Stimulated activated CD4-positive, alpha-beta T cell treated with anti-CD3 and anti-CD28 coated beads, Interleukin-12 subunit alpha, Interleukin-12 subunit beta, amount 100 ng/mL, for 48 hours (primary cell): ENCODE measurements at places on chromosomes 2 and 18.

GRCh38 chr2:23012499-23012898 lies 372.5 kb upstream of the KLHL29 start:
- DNase-seq: no peak

DNA sequence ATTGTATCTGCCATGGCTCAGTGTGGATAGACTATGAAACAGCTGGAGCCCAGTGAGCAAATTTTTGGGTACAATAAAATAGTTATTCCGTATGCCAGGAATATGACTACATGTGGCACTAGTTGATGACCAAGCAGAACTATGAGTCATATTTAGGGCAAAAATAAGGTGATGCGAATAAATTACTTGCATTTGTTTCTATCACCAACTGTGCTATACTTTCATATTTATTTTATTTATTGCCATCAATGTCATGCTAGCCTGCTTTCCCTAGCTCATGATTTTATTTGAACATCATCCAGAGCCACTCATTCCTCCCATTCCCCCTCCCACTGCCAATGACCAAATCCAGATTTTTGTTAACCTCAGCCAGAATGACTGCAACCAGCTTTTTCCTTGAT lies 13.3 kb upstream of the FAP start:
- no peak for DNase-seq

DNA sequence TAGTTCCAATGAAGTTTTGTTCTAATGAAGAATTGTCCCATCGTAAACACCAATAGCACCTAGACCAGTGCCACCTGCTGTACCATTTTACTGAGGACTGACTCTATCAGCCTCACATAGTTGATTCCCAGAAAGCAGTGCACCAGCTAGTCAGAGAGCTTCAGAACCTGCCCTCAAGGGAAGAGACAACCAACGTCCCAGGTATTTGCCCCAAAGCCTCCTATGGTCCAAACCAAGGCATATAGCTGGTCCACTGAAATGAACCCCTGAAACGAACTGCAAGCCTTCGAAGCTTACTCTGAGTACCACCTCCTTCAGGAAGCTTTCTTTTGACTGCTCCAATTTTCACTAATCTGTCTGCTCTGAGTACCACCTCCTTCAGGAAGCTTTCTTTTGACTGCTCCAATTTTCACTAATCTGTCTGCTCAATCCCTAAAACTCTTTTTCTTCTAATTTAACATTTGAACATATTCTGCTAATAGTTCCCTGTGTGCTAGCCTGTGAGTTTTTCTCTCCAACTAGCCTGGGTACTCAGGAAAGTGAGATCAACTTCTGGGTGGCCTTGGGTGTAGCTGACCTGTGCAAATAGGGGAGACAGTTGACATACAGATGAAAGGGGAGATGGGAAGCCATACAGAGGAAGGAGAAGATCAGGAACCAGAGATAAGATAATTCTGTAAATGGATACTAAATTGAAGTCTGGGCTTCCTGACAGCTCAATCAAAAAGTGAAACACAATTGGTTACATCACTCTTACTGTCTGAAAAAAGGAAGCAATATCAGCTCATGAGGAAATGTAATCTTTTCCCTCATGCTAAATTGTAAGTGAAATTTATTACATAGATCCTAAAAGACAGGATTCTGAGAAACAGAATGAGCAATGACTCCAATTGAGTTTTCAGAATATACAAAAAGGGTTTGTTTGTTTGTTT lies 33.5 kb upstream of the EML4 start:
- no peak for DNase-seq

GRCh38 chr2:224769489-224769888 lies 53.3 kb upstream of the CCDC195 start:
- DNase-seq: no peak

- DNase-seq: no peak
Observed at GRCh38 chr2:109341355-109342255, 212.6 kb downstream of the SH3RF3 start.

DNA sequence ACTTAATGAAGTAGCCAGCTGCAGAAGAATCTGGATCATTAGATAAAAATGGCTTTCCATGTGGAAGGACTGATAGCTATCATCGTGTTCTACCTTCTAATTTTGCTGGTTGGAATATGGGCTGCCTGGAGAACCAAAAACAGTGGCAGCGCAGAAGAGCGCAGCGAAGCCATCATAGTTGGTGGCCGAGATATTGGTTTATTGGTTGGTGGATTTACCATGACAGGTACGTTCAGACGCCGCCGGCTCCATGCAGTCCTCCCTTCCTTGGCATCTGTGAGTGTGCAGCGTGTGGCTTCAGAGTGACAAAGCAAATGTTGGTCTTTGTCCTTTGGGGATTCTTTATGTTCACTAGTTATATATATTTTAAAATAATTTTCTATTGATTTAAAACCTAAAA lies 1.8 kb downstream of the SLC5A7 start:
- no peak for DNase-seq

- DNase-seq: no peak
Observed at GRCh38 chr2:96913117-96913397, 43.2 kb upstream of the SEMA4C start.

DNA sequence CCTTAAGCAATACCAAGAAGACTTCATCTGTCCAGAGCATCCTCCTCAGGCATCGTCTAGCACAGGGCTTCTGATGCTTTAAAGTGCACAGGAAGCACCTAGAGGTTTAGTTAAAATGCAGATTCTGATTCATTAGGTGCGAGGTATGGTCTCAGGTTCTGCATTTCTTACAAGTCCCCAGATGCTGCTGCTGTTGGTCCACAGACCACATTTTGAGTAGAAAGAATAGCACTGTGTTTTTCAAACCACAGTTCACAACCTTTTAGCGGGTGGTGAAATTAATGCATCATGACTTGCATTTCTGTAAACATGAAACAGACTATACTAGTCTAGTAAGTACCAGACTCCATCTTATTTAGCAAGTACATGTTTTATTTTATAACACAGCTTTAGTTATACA lies 134.6 kb downstream of the TMEFF2 start:
- DNase-seq: no peak

- no peak for DNase-seq
Observed at GRCh38 chr2:146119586-146119985, 1599.7 kb upstream of the ZEB2 start.

GRCh38 chr2:178865146-178865936 lies 58.1 kb upstream of the TTN start:
- DNase-seq: no peak

DNA sequence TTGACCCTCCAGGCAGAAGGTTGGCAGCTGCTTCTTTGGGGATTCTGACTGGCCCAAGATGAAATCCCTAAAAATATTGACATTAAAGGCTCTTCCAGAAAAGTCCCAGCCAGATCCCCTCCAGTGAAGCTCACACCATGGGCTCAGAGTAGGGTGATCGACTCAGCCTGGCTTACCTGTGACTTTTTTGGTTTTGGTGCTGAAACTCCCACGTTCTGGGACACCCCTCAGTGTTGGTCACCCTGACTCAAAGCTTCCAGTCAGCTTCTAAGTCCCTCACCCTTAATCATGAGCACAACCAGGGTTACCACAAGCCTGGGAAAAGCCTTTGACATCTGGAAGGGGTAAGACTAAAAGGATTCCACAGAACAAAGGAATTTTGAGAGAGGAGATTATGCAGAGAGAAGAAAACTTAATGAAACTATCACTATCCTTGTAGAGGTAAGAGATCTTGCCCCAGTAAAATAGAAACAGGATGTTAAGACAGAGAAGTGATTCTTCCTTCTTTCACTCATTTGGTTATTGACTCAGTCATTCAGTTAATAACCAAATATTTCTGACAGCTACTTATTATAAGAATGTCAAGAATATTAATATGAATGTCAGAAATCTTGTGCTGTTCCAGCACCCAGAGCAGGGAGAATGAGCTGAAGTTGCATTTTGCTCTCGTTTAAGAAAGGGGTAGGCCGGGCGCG lies 66.8 kb upstream of the SEC11C start:
- DNase-seq: no peak

DNA sequence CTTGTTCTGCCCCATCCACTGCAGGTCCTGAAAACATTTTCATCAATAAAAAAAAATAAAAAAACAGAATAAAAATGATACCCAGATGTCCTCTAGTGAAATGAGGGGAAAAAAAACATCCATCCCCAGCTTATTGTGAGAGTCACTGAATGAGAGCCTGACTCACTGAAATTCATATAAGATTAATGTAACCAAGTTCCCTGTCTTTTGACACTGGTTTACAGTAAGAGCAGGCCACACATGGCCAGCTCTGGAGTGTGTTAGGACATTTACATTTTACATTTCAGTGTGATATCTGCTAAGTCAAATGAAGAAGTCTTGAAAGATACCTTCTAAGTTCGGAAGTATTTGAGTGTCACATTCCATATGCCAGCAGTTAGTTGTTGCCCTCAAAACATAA lies 21.1 kb upstream of the IL18R1 start:
- DNase-seq: no peak

GRCh38 chr2:3959372-3959771 lies 256.0 kb downstream of the DCDC2C start:
- no peak for DNase-seq

DNA sequence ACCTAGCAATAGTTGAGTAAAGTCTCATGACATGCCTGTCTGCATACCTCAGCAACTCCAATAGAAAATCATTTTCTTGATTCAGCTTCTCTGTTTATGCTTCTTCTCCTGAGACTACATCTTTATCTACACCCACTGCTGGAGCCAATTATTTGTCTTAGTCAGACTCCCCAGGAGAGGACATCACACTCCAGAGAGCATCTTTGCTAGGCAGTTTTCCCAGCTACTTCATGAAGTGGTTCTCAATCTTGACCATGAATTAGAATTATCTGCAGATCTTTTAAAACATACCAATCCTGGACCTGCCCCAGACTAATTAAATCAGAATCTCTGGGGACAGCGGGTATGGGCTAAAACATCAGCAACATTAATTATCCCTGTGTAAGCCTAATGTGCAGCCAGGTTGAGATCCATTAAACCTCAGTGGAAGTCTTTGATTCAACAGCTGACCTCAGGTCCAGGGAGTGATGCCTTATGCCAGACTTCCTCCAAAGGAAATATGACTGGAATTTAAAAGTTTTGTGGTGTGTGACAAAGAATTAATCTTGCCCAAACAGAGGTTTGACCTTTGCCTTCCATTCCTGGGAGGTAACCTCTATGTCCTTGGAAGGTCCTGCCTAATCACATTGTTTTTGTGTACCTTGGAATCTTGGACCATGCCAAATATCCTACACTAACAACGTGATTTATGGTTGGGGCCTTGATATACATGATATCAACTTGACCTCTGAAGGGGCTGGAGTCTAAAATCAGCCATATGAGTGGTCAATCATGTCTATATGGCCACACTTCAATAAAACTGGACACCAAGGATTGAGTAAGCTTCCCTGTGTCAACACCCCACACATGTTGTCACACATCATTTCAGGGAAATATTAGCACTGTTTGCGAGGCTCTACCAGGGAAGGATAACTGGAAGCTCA lies 99.3 kb upstream of the DNAJC10 start:
- no peak for DNase-seq

DNA sequence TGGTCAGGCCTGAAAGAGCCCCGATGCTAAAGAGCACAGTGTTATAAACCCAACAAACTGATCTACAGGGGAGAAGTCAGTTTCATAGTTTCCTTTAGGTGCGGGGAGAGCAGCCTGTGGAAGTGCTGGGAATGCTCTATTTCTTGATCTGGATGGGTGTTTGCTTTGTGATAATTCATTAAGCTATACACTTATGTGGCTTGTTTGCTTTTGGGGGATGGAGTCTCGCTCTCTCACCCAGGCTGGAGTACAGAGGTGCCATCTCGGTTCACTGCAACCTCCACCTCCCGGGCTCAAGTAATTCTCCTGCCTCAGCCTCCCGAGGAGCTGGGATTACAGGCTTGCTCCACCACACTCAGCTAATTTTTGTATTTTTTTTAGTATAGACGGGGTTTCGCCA lies 30.1 kb upstream of the CEP68 start:
- DNase-seq: no peak

DNA sequence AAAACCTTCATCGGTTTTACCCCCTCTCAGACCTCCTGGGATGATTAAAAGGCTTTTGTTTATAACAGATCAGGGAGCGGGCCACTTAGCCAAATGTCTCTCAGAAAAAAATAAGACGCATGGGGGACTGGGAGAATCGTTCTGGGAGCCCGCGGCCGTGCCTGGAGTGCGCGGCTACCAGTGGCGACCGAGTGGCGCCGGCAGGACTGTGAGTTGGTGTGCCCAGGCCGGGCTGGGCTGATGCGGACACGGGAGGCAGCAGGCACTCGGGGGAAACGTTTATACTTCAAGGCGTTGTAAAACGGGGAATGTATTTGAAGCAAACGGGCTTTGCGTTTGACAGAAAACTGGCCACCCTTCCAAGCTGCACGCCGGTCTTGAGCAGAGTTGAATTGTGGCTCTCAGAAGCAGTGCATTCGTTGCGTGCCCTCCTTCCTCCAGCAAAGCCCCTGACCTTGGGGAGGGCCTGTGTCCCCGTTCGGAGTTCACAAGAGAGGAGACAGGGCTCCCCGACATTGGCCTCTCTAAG lies 4.7 kb upstream of the HOXD10 start:
- no peak for DNase-seq

- no peak for DNase-seq
Observed at GRCh38 chr2:50263728-50264127, 768.2 kb downstream of the NRXN1 start.

GRCh38 chr2:207039225-207039624 lies 99.9 kb downstream of the CPO start:
- no peak for DNase-seq

- DNase-seq: no peak
Observed at GRCh38 chr2:240350696-240351087, 84.8 kb upstream of the GPC1 start.

DNA sequence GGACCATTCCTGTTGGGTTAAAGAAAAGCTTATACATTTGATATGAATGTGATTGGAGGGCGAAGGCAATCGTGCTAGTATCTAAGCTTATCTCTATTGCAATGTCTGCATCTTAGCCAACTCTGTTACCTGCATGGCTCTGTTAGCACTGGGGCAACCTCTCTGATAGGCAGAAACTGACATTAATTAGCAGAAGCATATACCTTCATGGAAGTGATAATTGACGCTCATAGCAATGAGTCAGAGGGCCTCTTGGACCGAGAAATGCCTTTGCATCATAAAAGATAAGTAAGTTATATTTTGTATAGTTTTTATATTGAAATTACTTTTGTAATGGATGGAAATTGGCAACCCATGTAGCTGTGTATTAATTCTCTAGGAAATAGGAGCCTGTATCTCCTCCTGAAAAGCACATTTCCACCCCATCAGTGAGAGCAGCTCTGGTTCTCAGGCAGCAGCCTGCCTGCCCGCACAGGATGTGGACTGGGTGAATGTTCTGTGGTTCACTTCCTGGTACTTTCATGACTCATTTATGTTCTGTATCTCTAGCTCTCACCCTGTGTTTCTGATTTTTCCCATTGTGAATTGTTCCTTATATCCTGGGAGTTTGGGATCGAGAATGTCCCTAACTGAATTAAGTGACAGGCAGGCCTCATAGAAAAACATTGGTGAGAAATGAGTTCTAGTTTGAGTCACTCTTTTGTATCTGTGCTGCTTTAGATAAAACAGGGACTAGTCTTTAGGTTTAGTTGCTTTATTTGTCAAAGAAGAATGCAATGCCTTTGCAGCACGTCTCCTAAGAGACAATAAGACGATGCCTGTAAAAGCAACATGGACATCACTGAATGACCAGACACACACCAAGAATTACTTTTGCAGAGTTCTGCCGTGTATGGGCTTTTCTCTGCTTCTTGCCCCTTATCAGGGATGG lies 344.9 kb downstream of the DCDC2C start:
- no peak for DNase-seq

- DNase-seq: no peak
Observed at GRCh38 chr2:221323513-221323912, 248.6 kb downstream of the EPHA4 start.
